GM12891 (cell line): ENCODE measurements at places on chromosomes 3 and 15.

- DNase-seq, result no peak
Measured at GRCh38 chr3:123993818-123994217, 1.9 kb upstream of the ROPN1 start.

GRCh38 chr3:155302891-155303290 lies 9.4 kb upstream of the STRIT1 start:
- DNase-seq, result no peak

- no peak for DNase-seq
Measured at GRCh38 chr3:56406826-56407515, 61.3 kb downstream of the ERC2 start.

DNA sequence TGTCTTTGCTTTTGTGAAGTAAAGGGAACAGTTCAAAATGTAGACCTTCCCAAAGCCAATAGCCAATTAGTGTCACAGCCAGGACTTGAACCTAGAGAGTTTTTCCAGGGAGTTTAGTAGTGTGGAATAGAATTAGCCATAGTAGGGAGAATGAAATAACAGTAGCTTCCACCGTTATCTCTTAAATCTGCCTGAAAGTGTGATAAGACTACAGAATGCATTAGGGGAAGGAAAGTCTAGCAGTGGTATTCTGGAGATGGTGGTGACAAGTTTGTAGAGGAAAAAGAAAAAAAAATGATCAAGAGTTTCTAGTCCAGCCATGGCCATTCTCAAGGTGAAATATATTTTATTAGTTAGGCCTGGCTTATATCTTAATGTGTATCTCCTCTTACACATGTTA lies 13.8 kb downstream of the ATP11B start:
- no peak for DNase-seq

GRCh38 chr15:91465696-91466095 lies 365.6 kb downstream of the SV2B start:
- DNase-seq, result no peak

DNA sequence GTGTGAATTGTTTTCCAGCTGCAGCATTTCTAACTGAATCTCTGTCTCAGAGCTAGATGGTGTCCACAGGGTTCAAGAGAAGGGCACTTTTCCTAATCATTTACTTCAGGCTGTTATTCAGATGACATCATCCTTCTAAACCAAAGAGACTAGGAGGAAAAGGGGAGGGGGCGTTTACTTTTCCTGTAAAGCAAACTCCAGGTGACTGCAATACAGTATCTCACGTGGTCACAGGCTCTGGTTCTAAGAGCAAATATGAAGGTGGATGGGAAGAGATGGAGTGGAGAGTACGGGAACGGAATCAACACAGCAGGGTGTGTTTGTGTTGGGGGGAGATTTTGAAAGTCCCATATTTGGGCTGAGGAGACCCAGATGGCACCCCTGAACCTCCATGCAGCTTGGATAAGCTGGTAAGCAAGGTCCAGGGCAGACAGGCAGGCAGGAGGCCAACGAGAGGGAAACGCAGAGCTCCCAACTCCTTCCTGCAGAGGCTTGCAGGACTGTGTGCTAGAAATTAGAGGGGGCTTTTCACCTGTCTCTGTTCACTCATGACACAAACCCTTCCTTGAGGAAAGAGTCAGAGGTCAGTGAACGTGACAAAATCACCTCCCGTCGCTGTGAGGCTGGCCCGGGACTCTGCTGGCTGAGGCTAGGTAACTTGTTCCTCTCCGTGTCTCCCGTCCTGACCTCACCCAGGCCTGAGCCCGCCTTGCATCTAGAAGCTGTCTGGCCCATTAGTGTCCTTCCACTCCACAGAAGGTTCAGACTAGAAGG lies 151.2 kb downstream of the OPA1 start:
- DNase-seq, result no peak

DNA sequence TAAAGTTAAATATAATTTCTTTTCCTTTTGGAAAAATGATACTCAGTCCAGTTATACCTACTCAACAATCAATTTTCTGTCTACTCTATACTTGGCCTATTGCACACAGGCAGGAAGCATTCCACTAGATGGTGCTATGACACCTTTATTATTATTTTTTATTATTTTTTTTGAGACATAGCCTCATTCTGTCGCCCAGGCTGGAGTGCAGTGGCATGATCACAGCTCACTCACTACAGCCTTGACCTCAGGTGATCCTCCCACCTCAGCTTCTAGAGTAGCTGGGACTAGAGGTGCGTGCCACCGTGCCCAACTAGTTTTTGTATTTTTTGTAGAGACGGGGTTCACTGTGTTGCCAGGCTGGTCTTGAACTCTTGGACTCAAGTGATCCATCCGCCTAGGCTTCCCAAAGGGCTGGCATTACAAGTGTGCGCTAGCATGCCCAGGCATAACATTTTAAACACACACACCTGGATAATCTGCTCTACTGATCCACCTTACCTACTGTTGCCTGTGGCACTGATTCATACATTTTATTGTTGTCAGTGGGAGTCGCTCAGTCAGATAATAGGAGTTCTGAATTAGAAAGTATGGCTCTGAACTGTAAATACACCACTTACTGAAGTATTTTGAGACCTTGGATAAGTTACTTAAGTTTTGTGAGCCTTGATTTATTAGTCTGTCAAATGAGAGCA lies 56.2 kb downstream of the EIF3J start:
- DNase-seq, result no peak

- no peak for DNase-seq
Measured at GRCh38 chr15:65217526-65218482, 6.5 kb upstream of the CILP start.

- DNase-seq, result no peak
Measured at GRCh38 chr3:126119008-126119675, 35.2 kb upstream of the SLC41A3 start.

- no peak for DNase-seq
Measured at GRCh38 chr3:194857469-194858113, 171.9 kb downstream of the FAM43A start.

DNA sequence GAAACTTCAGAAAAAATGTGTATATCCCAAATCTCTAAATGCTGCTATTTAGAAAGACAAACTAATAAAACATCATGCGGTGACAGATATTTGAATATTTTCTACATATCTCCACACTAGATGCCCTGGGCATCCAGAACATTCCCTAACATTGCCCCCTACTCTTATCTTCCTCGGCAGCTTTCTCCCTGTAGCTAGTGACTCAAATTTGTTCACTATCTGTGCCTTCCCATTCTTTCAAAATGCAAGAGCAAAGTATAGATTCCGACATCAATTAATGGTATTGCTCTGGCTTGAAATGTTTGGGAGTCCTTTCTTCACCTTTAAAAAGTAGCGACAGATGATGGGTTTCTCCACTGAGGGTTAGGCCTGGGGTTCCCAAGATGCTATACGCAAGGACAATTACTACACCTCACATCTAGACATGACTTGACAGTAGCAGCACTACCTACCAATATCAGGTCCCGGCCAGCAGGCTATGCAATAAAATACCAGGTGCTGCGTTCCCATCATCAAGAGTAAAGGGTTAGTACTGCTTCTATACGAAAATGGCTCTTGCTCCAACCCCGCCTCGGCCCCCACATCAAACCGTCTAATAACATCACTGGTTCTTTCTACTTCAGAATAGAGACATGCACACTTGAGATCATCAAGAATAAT lies 631 bp downstream of the UBR1 start:
- DNase-seq, result no peak

- DNase-seq, result no peak
Measured at GRCh38 chr3:55012091-55012490, 84.2 kb upstream of the LRTM1 start.

GRCh38 chr3:181564222-181564621 lies 147.5 kb upstream of the SOX2 start:
- no peak for DNase-seq

- DNase-seq, result no peak
Measured at GRCh38 chr3:156455839-156456238, 99.1 kb downstream of the SSR3 start.

GRCh38 chr3:25594007-25594502 lies 70.7 kb downstream of the TOP2B start:
- no peak for DNase-seq

DNA sequence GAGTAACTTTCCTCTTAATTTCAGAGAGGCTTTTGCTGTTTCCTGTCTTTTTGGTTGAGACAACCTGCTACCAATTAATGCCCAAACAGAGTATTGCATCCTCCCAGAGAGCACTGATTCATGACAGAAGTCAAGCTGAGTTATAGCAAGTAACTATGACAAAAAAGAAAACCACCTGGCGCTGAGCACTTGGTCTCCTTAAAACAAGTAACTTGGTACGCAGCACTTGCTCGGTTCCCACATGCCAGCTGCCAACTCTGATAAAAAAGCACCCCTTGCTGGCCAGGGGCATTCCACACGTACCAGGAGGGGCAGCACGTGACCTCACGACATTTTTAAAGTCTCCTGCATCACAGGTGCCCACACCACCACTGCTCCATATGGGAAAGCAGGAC lies 13.5 kb upstream of the MYO5C start:
- DNase-seq, result no peak

DNA sequence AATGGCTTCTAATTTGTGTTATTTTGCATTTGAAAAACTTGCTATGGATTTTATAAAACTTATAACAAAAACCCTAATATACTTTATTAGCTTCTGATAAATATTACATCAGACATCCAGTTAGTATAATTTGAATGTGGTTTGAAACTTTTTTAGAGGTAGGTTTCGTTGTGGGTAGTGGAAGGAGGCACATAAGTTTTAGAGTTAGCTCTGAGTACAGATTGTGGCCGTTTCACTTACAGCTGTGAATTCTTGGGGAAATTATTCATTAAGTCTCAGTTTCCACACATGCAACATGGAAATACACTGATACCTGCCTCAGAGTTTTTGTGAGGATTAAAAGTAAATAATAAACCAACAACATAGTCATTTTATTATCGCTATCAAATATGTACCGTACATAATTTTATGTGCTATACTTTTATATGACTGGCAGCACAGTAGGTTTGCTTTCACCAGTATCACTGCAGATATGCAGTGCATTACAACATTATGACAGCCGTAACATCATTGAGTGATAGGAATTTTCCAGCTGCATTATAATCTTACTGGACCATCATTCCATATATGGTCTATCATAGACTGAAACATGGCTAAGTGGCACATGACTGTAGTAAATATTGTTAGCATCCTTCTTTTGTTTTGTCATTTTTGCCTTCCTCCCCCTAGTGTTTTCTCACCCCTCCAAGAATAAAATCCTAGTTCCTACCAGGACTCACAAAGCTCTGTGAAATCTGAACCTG lies 175.6 kb downstream of the AKAP13 start:
- DNase-seq, result no peak

- DNase-seq, result peak; percentile 35
Measured at GRCh38 chr3:115187149-115187757, 40.2 kb upstream of the ZBTB20 start.

DNA sequence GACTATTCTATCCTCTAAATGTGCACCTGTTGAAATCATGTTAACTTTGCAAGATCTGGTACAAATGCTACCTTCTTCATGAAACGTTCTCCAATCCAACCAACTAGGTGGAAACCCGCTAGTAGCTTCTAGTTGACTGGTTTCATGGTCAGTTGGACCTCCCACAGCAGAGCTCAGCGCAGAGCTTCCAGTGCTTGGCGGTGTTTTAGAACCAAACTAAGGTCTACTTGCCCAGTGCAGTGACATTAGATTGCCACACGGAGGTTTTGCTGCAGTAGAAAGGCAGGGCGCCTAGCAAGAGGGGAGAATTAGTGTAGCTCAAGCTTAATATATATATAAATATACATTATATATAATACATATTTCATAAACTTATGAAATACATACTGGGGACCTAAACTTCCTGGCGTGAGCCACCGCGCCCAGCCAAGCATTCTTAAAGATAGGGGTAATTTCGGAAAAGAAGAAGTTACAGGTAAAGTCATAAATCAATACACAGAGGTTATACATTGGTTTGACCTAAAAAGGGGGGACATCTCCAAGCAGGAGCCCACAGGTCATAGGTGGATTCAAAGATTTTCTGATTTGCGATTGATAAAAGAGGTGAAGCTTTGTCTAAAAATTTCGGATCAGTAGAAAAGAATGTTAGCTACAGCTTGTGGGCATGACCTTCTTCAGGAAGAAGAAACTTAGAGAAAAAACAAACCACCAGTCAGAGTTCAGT lies 2.1 kb upstream of the OXSR1 start:
- DNase-seq, result no peak

DNA sequence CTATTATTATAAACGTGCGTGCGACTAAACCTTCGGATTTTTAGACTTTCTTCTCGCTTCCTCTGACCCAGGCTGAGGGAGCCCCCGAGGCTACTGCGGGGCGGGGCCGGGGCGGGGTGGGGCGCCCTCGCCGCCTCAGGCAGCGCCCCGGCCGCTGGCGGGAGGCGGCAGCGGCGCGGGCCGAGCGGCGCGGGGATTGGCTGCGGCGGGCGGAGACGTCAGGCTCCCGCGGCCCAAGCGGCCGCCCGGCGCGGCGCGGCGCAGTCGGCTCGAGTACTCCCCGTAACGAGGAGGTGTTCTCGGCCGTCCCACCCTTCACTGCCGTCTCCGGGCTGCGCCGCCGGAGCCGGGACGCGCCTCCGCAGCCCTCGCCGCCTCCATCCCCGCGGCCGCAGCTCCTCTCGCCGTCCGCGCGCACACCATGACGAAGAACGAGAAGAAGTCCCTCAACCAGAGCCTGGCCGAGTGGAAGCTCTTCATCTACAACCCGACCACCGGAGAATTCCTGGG lies at the start of gene ATP1B3:
Gene ATP1B3 (plus strand): TSS at position 263 of the 510 bp plus-strand sequence. CDS start 159 bp downstream, at position 422.
- DNase-seq, result peak; percentile 84

- no peak for DNase-seq
Measured at GRCh38 chr15:49815950-49816349, 195.1 kb downstream of the DTWD1 start.

- no peak for DNase-seq
Measured at GRCh38 chr3:143763564-143764162, 84.6 kb downstream of the SLC9A9 start.

GRCh38 chr3:140699516-140700231 lies 21.8 kb downstream of the TRIM42 start:
- DNase-seq, result no peak

DNA sequence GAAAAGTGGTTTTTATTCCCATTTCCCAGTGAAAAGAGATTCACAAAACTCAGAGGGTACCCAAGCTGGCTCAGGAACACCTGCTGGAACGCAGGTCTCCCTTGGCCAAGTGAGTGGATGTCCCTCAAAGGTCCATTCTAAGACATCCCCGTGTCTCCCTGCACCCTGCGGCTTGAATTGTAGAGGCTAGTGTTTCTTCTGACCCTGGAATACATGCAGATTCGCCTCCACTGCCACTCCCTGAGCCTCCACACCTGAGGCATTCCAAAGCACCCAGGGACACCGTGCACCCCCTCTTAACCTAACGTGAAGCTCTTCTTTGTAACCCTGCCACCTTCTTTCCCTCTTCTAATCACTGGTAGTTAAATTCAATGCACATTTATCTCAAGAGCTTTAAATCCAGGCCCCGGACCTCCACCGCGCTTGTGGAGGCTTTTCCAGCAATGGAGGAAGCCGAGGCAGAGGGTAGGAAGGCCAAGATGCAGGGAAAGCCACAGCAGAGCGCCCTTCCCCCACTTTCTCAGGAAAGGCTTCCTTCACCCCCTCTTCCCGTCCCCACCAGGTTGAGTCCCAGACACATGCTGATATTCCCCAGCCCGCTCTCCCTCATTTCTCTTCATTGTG lies 590 bp upstream of the ITGA11 start:
- no peak for DNase-seq

GRCh38 chr15:40425681-40426080 lies 15.1 kb upstream of the BAHD1 start:
- DNase-seq, result no peak

GRCh38 chr3:139676108-139676507 lies 1.7 kb downstream of the NMNAT3 start:
- no peak for DNase-seq
